T1000 (cell line): ENCODE measurements at places on chromosomes 3 and 15.
A peak's percentile ranks its signal among the peaks of the same experiment; 100 is the strongest.

DNA sequence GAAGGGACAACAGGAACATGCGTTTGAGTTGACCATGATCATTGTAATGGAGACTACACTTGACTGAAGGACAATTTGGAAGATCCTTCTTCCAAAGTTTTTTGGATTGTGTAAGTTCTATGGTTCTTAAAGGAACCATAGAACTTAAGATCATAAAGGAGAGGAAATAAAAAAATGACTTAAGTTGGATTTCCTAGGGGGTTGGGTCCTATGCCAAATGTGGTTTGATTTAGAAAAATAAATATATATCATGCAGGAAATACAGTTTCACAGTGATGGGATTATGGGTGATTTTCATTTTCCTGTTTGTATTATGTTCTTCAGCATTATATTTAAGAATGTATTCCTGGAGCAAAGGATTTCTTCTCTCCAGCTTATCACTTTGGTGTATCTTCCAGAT, 305.5 kb upstream of the DPH6 start:
- DNase-seq = no peak

DNA sequence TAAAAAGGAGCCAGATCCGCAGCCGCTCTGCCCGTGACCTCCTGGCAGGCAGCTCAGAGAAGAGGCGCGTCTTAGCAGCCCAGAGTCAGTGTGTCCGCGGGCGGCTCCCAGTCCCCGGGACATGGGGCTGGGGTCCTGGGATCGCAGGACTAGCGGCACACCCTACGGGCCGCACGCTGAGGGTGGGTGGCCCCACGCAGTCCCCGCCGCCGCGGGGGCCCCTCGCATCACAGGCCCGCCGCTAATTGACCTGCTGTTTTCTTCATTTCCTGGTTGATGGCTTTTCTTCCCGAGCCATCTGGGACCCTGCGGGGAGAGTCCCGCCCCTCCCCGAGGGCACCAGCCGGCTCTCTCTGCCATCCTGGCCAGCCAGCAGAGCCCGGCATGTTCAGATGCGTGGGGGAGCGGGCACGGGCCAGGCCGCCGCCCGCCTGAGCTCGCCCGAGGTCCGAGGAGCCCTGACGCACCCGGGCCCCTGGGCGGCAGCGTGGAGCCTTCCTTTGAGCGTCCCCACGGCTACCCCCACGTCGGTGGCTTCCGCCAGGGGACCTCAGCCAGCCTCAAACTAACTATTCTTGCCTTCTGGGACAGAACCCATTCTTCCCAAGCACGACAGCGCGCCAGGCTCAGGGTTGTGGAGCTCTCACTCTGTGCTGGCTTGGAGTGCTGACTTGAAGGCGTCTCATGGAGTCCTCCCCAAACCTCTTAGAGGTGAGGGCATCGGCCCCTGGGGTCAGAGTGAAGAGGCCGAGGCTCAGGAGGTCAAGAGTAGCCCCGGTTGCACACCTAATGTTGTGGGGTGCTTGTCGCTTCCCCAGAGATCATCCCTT, 34.6 kb upstream of the CACNA2D3 start:
- DNase-seq = no peak

GRCh38 chr15:27894645-27895044, 204.5 kb downstream of the OCA2 start:
- no peak for DNase-seq

GRCh38 chr15:49421991-49422390, 1.1 kb upstream of the FGF7 start:
- peak; percentile 1 for DNase-seq

- DNase-seq = no peak
Measured at GRCh38 chr15:31155151-31155550, 53.6 kb upstream of the TRPM1 start.

GRCh38 chr3:172103724-172104123, 64.3 kb downstream of the FNDC3B start:
- DNase-seq = no peak

- peak; percentile 23 for DNase-seq
Measured at GRCh38 chr15:74635228-74635627, 19.6 kb downstream of the CLK3 start.

GRCh38 chr3:116314476-116314875, 130.8 kb downstream of the LSAMP start:
- no peak for DNase-seq

- no peak for DNase-seq
Measured at GRCh38 chr3:112056451-112056929, 22.0 kb downstream of the TMPRSS7 start.

GRCh38 chr3:18641916-18642315, 216.8 kb upstream of the SATB1 start:
- no peak for DNase-seq

GRCh38 chr15:50232791-50233190, 32.7 kb downstream of the HDC start:
- no peak for DNase-seq

GRCh38 chr15:82933576-82933975, 18.9 kb downstream of the HOMER2 start:
- no peak for DNase-seq

GRCh38 chr15:89112341-89112971, 24.2 kb downstream of the ABHD2 start:
- no peak for DNase-seq

GRCh38 chr3:168157099-168157700, 61.5 kb upstream of the GOLIM4 start:
- DNase-seq = no peak

DNA sequence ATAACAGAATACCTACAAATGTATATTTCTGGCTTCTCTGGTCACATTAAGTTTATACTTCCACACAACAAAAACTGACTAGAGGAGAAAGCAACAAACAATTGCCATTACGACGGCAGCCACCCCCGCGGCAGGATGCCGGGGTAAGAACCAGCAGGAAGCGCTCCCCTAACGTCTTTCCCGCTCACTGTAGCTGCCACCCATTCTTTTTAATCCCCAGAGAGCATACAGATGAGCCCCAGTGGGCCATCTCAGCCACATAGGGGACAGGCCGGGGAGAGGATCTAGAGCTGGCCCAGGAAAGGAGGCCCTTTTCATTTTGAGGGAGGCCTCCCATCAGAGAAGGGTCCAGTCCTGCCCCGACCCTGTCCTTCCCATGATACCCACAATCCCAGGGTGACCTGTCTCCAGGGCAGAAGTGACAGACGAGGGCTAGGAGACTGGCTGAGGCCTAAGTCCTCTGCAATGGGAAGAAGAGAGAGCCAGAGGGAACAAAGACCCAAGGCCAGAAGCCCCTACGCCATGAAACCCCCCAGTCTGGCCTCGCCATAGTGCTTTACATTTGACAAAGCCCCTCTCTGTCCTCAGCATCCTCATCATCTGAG, 3.6 kb upstream of the CALML4 start:
- DNase-seq = no peak

DNA sequence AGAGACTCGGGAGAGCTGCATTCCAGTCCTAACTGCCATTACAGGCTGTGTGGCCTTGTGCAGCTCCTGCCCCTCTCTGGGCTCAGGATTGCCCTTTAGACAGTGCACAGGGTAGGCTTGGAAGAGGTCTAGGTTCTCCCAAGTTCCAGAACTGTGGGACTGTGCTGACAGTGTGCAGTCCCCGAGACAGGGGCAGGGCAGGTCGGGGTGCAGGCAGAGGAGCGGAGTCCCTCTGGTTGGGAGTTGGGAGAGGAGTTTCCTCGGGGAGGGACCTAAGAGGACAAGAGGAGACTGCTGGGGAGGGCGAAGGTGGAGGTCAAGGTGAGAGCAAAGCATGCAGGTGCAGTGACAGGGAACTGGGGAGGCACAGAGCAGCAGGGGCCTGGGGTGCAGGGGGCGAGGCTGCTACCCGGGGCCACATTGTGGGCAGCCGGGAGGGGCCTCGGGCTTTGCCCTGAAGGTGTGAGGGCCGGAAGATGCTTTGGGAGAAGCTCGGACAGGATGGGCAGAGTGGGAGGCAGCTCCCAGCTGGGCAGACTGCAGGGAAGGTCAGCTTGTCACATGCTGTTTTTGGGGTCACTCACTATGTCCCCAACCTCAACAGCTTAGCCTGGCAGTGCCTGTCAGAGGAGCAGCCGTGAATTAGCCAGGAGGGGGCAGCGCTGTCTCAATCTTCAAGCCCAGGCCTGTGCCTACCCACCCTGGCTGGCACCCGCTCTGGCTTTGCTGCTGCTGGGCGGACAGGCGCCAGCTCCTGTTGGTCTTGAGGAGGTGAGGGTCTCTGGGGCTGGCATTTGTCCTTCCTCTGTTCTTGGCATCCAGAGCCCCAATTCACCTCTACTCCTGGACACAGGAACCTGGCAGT, 15.4 kb upstream of the CSPG4 start:
- peak; percentile 26 for DNase-seq

DNA sequence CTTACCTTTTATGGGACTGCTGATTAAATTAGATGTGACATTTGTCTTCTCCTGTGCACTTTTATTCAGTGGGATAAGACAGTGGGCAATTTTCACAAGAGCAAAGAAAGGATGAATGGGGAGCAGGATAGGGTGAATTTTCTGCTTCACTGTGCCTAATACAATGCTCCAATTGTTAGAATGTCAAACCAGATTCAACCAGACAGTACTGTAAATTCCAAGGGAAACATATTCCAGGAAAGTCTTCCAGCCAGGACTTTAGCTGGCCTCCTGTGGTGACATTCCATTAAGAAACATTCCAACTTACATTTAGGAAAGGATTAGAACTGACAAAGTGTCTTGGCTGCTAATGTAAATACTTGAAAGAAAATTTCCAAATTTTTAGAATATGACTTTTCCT, 100.1 kb upstream of the PROK2 start:
- DNase-seq = no peak

DNA sequence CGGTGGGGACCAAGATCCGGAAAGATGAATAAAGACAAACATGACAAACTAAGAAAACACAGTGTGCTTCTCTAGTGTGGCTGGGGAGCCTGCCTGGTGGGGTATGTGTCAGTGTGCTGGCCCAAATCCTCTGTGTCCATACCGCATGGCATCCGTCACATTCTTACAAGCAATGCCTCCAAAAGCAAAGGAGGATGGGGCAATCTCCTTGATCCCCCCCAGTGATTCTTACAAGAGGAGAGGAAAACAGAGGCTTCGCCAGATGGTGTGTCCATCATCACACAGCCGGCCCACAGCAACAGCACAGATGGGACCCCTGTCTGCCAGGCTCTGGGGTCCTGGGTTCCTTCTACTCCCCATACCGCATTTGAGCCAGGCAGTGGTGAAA, 558 bp upstream of the IL17RC start:
- DNase-seq = no peak

DNA sequence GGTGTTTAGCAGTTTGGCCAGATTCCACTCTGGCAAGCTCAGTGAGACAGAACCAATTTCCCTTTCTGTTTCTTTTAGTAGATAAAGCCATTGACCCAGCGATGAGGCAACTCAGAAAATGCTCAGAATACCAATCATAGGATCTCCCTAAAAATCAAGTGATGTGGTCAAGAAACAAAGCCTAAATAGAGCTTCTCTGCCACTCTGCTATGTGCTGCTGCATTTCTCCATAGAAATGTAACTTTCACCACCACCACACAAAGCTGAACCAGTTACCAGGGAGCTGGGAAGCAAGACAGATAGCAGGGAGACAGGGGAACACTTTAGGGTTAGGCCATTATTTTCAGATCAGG, 109.8 kb downstream of the RPL22L1 start:
- DNase-seq = no peak

- DNase-seq = no peak
Measured at GRCh38 chr3:170765419-170766078, 104.4 kb downstream of the RPL22L1 start.

DNA sequence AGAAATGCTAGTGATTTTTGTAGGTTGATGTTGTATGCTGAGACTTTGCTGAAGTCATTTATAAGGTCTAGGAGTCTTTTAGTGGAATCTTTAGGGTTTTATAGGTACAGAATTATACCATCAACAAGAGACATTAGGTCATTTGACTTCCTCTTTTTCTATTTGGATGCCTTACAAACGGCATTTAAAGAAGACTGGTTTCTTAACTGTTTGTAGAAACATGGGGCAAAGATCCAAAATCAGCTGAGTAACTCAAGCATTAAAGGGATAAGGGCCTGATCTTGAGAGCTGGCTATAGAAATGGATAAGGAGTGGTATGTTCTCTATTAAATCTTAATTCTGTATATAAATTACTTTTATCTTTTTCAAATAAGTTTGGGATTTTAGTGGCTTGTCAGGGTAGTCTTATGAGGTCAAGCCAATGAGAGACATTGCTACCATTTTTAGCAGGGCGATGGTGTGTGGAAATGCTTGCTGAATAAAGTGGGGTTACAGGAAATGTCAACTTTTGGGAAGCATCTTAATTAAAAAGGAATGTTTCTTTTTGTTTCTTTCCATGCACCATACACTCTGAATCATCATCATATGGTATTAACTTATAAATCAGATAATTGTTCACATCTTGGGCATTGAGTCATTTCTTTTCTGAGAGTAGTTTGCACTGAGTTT, 197.7 kb upstream of the GBE1 start:
- DNase-seq = no peak

DNA sequence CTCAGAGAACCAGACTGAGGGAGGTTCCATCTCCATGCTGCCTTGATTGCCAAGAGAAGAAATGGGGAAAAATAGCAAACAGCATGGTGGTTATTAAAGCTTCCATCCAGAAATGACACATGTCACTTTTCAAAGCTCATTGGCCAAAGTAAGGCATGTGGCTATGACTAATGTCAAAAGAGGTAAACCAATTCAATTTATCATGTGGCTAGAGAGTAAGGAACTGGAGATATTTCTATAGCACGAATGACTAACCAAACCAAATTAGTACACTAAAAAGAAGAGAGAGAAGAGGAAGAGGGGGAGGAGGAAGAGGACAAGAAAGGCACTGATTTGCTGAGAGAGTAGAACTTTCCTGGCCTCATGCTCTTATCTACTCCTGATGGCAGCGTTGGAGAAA, 115.2 kb upstream of the SLC6A11 start:
- DNase-seq = no peak

- DNase-seq = peak; percentile 59
Measured at GRCh38 chr3:36124118-36124796, 256.0 kb upstream of the STAC start.

- no peak for DNase-seq
Measured at GRCh38 chr3:139189943-139190342, 145.3 kb upstream of the PRR23C start.

DNA sequence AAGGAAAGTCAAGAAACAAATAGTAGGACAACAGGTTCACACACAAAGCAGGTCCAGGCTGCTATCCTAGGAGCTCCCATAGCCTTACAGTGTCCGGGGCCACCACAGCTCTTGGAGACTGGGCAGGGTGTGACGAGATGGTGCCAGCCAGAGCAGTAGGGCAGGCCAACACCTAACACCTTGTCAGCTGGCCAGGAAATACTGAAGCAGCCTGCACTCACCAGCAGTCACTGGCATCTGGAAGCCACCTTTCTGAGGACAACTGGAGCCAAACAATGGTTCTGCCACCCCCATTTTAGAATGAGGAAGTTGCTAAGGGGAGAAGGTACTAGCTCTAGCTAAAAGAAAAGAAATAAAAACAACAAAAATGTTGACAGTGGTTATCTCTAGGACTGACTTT, 47.2 kb downstream of the CCDC12 start:
- DNase-seq = no peak

GRCh38 chr3:55296030-55296429, 191.1 kb downstream of the WNT5A start:
- no peak for DNase-seq

GRCh38 chr3:71469138-71469435, 114.4 kb downstream of the FOXP1 start:
- no peak for DNase-seq
